Daoy (cell line): ENCODE measurements at places on chromosomes 3 and 15.
A peak's percentile ranks its signal among the peaks of the same experiment; 100 is the strongest.

GRCh38 chr15:68421115-68421551, 10.8 kb downstream of the ITGA11 start:
- DNase-seq = peak; percentile 27

GRCh38 chr3:182979103-182979673, 1.1 kb downstream of the DCUN1D1 start:
- no peak for DNase-seq

DNA sequence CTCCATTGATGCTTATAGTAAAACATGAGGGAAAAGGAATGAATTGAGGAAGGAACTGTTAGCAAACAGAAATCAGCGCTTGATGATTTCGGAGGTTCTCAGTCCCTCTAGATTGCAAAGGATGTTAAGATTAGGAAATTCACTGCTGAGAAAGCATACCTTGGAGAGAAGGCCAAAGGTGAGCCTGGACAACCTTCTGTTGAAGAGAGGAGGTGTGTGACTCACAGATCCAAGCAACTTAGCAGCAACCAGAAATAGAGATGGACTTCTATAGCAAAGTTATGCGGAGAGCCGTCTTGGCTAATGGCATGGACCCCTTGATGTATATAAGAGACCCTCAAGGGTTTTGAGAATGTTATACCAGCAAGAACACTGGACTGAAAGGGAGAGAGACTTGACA, 114.3 kb downstream of the EEFSEC start:
- DNase-seq = no peak

GRCh38 chr15:29383367-29383766, 113.7 kb upstream of the NSMCE3 start:
- DNase-seq = no peak

- DNase-seq = no peak
These were observed 65.7 kb upstream of the HES1 start for GRCh38 chr3:194070220-194070633.

DNA sequence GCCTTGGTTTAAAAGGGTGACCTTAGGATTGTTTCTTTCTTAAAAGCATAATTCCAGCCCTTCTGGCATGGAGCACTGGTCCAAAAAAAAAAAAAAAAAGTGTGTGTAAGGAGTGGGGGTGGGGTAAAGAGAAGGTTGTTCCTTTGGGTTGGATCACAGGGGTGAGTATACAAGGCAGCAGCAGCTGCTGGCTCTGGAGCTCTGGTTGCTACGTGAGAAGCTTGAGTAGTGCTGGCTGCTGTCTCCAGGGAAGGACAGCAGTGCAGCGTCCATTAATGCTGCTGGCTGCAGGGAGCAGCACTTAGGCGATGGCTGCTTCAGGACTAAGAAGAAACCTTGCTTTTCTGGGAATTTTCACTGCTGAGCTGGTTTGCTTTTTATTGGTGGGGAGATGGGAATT, 2.3 kb downstream of the SETD5 start:
- peak; percentile 75 for DNase-seq

GRCh38 chr15:90497376-90497775, 32.3 kb upstream of the CRTC3 start:
- DNase-seq = no peak

GRCh38 chr3:41508063-41508696, 308.9 kb downstream of the CTNNB1 start:
- peak; percentile 24 for DNase-seq

DNA sequence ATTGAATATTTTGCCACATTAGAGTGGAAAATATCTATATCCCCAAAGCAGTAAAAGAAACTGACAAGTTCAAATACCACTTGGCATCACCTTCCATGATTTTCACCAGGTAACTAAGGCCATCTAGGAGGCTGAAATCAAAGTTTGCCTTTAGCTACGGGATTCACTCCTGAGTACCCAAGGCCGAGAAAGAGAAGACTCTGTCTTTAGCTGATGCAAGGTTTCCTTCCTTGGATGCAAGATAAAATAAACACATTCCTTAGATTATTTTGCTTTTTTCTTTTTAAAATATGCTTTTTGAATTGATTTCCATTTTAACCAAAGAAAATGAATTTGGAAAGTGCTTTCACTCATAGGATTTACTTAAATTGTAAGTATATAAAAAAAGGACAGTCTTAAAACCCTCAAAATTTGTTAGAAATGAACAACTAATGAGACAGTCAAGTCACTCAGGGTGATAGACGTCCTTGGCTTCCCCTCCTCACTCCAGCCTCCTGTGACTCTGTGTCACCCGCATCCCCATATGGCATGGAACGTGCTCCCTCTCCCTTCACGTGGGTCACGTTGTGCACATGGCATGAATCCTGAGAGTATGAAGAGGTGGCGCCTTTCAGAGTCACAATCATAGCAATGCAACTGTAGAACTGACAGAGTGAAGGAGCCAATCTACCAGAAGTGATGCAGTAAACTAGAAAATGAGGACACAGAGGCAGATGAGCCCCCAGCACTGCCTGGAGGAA, 148.4 kb downstream of the RTP4 start:
- DNase-seq = no peak

GRCh38 chr15:38609097-38609738, 44.6 kb upstream of the RASGRP1 start:
- DNase-seq = no peak

DNA sequence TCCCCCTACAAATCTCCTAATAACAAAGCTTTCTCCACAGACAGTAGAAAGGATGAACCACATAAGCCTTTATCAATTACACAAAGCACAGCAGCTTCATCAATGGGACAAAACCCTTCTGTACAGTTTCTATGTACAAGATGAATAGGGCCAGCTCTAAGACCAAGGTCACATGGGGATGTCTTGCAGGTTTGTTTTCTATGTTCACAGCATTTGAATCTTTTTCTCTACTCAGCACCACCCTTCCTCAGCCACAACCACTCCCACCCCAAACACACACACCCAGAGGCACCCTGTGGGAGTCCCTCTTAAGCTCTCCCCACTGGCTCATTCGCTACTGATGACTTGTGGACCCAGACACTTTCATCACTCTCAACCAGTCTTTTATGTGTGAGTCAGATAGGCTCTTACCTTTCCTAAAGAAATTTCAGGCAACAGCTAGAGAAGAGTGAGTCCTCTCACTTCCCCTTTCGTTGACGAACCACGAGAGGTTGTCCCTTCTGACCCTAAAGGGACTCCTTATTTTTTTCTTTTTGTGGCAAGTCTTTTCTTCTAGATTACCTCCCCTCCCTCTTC, 57.9 kb downstream of the ARHGAP31 start:
- DNase-seq = peak; percentile 14
